Activated CD4-positive, alpha-beta T cell treated with anti-CD3 and anti-CD28 coated beads, Interleukin-2, Interleukin-6, amounts not matched to agents 100 ng/mL and 50 ng/mL, durations not matched to agents 16 hours and 8 hours (primary cell): ENCODE measurements at places on chromosomes 3 and 15.

DNA sequence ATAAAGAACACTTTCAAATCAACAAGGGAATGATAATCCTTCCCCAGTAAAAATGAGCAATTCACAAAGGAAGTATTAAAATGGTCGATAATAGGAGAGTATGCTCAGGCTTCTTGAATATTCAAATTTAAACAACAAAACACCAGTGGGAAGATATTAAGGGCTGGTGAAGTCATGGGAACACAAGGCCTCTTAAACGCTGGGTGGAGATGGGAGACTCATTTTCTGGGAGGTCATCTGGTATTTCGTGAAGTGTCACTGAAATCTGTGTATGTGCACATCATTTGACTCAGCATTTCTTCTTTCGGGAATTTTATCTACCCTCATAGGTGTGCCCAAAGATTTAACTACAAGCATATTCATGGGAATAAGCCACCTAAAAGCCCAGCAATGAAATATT, 40.1 kb upstream of the CTXND1 start:
- DNase-seq = no peak

DNA sequence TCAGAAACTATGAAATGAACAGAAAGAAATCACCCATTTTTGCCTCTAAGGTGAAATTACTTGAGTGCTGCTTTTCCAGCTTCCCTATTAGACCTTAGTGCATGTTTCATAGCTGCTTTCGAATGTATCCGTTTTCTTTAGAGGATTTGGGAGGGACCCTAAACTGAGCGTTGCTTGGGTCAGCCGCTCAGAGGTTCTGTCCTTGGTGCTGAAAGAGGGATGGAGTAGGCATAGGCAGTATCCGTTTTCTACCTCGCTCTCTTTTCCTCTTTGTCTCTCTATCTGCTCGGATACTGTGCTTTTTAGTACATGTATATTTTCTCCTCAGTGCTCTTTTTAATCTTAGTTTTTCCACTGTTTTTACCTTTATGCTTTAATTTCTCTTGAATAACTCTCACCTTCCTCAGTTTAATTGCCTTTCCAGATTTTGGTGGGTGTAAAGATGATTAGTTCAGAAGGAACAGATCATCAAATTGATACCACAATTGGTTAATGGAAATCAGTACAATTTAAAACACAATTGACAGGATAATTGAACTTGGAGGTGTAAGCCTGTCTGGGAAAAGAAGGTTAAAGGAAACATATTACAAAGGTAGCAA, at the start of gene DRD3:
Gene DRD3 (minus strand): TSS at position 283 of the 599 bp plus-strand sequence. CDS start 7,060 bp downstream, outside the sequence.
- DNase-seq = peak; percentile 40

DNA sequence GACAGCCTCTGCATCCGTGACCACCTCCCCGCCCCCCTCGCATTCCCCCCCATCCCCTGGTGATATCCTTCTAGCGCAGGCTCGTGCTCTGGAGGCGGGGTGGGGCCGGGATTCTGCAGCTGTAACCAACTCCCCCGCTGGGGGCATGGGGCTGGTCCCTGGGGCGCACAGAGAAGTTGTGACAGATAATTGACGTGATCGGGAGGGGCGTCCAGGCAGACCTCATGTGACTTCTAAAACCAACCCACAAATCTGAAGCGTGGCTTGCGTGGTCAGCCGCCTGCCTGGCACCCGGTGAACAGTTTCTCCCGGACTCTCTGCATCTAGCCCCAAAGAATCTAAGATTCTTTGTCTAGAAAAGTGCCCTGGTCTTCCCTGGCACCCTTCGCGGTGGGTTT, 100.6 kb upstream of the IGF1R start:
- peak; percentile 1 for DNase-seq

DNA sequence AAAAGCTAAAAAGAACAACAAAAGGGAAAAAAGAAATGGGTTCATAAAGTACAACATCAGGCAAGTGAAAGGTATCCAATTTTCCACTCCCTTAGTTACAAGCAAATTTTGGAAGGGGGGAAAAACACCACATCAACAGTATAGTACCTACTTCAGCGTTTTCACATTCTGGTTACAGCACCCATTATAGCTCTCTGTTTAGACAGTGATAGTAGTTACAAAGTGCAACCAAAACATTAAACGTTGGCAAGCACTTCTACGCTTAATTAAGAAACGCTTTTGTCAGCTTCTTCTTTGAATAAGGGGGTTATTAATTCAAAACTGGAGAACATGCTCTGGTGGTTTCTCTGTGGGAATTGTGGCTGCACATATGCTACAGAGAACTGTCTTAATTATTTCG, 180.2 kb downstream of the VPS13C start:
- DNase-seq = no peak

DNA sequence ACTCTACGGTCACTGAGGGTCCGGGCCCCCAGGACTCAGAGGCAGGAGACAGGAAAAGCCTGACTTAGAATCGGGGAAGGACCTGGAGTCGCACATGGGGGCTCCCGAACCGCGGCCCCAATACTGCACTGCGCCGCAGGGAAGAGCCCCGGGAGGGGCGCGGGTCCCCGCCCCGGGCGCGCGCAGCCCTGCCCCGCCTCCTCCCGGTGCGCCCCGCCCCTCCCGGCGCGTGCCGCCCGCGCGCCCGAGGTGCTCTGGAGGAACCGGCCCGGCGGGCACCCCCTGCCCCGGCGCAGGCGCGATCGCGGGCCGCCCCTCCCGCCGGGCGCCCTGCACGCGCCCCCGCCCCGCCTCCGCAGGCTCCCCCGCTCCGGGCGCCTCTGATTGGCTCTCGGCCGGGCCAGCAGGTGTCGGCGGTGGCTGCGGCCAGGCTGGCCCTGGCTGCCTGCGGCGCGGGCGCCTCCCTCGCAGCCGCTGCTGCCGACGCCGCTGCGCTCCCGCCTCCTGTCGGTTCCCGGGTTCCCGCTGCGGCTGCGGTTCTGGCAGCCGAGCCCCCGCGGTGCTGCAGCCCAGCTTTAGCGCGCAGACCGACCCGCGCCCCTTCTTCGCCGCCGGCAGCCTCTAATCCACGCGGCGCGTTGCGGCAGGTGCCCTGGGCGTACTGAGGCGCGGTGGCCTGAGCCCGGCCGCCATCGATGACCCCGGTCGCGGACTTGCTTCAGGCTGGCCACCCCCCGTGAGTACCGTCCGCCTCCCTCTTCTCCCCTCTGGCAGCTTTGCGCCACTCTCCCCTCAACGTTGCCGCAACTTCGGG, at the start of gene MYRIP:
Gene MYRIP (plus strand): TSS at position 429 of the 814 bp plus-strand sequence. CDS start 91,208 bp downstream, outside the sequence.
- peak; percentile 20 for DNase-seq

DNA sequence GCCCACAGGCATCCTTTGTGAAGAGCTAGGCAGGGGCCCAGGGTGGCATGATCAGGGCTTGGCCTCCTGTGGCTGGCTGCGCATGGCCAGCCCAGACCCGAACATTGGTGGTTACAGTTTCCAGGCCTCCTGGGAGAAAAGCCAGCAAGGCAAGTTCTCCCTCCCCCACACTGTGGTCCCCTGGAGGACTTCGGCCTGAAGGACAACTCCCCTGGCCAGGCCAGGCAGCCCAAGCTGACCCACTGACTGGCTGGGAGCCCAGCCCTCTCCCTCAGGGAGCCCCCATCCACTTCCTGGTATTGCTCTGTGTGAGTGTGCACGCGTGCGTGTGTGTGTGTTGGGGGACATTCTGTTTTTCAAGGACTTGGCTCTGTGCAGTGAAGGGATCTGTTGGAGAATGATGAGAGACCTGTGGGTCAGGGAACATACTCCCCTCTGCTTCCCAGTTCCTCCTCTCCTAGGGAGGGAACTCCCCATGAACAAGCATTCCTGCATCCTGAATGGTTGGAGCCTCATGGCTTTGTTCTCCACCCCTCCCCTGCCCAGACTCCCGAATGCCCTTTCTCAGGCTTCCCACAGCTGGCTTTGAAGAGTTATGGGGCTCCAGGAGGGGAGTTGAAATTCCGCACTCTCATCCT, 29.5 kb downstream of the CORO2B start:
- DNase-seq = no peak

GRCh38 chr15:52186651-52187486, 4.3 kb downstream of the GNB5 start:
- DNase-seq = no peak

DNA sequence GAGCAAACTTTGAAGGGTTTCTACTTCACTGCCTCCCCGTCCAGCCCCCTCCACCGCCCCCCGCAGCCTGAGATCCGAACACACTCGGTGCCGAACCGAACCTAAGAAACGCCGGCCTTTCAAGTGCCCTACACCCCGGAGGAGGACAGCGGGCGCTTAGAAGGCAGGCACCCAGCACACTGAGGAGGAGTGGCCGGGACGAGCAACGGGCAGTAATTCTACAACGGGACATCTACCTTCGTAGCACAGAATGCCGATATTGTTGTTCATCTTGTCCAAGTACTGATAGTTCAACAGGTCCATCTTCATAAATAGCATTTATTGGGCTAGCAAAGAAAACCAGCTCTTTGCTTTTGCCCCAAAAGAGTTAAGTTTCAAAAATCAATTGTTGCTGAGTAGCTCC, 513 bp downstream of the VGLL4 start:
- DNase-seq = peak; percentile 39

- peak; percentile 39 for DNase-seq
These were observed 56.6 kb upstream of the POMGNT2 start for GRCh38 chr3:43162230-43163084.

DNA sequence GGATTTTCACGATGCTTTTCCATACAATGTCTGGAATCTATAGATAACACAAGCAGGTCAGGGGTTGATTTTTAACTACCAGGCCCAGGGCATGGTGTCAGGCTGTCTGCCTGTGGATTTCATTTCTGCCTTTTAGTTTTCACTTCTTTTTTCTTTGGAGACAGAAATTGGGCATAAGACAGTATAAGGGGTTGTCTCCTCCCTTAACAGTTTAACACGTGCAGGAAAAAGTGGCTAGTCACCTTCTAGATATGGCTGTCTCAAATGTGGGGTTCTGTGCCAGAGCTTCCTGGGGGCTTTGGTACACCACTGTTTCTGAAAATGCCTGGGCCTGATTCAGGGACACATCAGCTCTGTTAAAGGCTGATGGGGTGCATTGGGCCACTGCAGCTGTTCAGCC, 7.4 kb upstream of the ZNF589 start:
- no peak for DNase-seq

DNA sequence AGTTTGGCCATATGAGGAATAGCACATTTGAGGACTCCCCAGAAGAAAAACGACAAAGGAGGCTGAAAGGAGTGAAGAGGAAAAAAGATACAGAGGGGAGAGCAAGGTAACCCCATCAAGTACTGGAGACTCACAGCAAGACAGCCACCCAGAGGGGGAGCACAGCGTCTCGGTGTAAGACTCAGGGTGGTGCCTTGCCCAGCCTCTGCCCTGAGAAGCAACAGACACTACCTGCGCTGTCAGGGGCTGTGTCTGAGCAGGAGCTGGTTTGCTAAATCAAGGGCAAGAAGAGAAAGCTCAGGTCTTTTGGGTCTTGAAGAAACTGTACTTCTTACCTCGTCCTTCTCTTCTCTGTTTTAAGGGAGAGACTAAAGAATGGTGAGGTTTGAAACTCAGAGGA, 27.9 kb downstream of the FBXO45 start:
- DNase-seq = no peak

DNA sequence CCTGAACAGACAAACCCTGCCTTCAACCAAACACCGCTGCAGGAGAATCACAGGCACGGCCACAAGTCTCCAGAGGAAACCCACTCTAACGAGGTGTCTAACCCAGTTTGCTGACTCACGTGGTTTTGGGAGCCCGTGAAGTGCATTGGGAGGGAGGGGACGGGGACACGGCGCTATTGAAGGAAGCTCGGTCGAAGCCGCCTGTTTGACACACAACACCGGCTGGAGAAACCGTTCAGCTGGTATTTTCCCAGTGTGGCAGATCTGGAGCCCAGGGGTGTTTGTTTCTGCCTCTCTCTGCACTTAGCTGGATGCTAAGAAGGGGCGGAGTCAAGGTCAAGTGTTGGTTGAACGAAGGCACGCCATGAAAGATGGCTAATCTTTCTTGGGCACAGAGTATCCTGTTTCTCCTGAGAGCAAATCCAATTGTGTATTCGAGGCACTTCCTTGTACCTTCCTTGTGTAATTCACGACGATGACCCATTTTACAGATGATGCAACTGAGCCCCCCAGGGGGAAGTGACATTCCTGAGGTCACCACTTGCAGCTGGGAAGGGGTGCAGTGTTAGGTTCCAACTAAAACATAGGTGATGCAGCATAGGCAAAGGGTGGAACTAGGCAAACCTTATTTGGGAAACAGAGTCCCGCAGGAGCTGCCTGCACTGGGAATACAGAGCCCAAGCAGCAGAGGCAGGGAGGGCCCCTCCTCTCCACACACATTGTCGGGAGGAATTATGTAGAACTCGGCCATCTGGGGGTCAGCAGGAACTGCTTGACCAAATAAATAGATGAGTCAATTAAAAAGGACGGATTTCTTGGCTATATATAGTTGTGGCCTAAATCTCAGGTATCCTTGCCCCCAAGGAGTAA, 22.5 kb downstream of the SLC6A6 start:
- DNase-seq = peak; percentile 63

- no peak for DNase-seq
These were observed 590 bp downstream of the POLG start for GRCh38 chr15:89333959-89334509.

- DNase-seq = no peak
These were observed 265.7 kb downstream of the XXYLT1 start for GRCh38 chr3:195005251-195005620.

DNA sequence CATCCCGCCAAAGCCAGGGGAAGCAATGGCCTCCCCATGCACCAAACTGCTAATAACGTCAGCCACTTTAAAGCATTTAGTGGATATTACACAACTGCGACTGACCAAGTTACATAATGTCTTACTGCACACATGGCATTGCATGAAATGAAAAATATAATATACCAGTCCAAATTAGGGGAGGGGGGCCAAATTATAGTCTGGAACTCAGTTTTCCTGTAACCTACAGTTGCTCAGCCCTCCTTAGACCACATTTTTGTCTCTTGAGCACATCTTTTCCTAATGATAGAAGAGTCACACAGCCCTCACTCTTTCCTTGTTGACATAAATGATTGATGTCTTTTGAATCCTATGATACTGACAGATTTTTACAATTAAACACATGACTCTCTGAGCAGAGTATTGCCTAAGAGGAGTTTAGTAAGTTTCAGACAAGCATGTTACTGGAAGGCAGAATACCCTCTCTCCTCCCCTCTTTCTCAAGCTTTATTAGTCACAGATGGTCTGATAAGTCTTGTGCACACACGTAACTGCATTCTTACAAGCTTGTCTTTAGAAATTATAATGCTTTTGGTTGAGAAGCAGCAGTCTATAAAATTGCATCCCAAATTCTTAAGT, 1.1 kb upstream of the PLD1 start:
- DNase-seq = no peak
